AG09319 (cell line): ENCODE measurements at places on chromosomes 5 and 9.

- no peak for DNase-seq
Observed at GRCh38 chr5:43648499-43649124, 45.6 kb downstream of the NNT start.

DNA sequence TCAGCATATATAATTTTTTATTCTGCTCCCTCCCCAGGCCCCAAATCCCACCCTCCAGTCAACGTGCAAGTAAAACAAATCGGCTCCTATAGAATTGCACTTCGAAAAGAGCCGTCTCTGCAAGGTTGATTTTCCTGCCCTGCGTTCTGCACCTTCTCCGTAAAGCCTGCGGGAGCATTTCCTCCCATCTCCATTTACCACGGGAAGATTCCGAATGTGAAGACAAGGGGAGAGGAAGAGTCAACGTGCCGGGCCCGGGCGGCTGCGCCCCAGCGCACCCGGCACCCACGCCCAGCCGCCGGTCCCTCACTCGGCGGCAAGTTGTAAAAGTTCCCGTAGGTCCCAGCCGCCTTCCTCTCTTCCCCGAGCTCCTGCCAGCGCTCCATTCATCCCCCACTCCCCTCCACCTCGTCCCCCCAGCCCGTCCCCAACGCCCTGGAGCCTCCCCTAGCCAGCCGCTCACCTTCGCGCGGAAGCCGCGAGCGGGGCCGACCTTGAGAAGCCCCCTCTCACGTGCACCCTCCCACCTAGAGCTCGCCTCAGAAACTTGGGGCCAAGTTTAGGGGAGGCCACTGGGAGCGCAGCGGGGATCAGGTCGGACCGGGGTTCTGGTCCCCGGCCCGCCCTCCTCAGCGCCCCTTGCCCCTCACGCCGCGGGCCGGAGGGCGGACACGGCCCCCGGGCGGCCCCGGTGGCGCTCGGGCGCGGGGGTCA, 431 bp downstream of the BNC2 start:
- DNase-seq: no peak

DNA sequence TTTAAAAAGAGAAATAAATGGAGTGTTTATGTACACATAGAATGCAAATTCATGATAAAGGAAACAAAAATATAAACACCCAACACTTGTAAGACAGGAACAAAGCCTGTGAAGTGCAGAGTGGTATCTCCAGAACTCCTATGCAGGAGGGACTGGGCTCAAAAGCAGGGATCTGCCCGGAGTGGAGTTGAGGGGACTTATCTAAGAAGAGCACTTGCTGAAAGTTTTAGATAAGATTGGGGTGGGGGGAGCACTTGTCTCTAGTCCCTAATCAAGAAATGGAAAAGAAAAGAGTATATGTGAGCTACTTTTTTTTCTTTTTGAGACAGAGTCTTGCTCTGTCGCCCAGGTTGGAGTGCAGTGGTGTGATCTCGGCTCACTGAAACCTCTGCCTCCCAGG, 840.4 kb downstream of the MAT2B start:
- DNase-seq: no peak

DNA sequence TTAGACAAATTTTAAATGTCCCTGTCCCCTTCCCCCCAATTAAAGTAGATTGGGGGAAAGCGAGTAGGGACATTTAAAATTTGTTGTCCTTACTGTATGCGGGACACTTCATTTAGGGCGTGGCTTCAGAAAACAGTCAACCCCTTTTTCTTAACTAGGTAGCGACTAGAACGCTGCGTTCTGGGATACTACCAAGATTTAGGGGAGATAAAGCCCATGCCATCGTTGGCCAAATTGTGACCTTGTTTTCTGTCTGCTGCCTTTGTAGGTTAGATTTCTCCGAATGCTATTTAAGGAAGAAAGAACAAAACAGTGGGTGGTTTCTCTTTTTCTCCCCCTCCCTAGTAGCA, 1.2 kb downstream of the CKS2 start:
- no peak for DNase-seq

GRCh38 chr9:35741740-35742139, 7.3 kb downstream of the GBA2 start:
- DNase-seq: no peak

DNA sequence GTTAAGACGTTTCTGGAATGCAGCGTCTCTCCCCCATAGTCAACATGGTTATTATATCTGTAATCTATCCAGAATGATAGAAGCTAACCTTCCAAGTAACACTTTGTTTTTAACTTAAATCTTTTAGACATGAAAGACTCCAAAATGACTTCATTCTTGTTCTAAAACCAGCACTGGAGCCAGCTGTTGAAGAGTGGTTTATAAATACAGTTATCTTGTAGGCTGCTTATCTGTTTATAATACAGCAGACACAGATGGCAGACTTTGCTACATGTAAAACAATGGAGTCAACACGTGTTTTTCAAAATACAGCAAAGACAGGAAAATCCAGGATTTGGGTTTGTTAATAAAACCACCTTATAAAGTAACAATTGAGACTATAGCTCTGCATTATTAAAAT, 48.8 kb upstream of the RETREG1 start:
- DNase-seq: no peak

GRCh38 chr9:4017749-4018491, 281.9 kb downstream of the GLIS3 start:
- DNase-seq: no peak

GRCh38 chr9:70852711-70853240, 268.6 kb downstream of the TRPM3 start:
- no peak for DNase-seq

DNA sequence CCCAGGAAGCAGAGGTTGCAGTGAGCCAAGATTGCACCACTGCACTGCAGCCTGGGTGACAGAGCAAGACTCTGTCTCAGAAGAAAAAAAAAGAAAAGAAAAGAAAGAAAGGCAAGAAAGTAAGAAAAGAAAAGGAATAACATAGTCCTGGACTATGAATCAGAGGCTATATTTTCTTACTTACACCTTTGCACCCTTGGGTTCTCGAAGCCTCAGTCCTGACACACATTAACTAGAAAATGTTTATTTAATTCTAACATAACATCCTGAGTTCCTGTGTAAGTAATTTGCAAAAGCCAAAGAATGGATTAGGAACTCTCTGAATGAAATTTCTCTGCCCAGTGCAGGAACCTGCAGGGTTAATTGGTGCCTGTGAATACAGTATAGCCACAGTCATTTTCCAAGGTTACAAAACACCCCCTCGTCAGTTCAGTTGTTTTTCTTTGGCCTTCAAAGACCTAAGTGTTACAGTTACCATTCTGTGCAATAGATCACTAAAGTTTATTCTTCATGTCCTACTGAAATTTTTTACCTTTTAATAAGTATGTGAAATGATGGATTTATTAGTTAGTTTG, 147.6 kb downstream of the SV2C start:
- DNase-seq: no peak

- no peak for DNase-seq
Observed at GRCh38 chr5:65722575-65723403, 784 bp downstream of the NLN start.

- no peak for DNase-seq
Observed at GRCh38 chr9:135787776-135788575, 86.0 kb downstream of the KCNT1 start.

DNA sequence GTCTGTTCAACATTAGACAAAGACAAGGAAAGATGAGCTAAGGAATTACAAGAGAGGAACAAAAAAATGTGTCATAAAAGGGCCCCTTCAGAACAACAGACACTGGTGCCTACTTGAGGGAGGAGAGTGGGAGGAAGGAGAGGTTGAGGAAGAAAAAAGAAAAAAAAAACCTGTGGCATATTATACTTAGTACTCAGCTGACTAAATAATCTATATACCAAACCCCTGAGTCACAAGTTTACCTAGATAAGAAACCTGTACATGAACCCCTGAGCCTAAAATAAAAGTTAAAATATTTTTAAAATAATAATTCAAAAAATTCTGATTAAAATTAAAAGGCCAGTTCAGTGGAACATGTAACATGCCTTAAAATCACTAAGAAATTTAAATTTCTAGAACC, 107.3 kb downstream of the MTREX start:
- DNase-seq: no peak

DNA sequence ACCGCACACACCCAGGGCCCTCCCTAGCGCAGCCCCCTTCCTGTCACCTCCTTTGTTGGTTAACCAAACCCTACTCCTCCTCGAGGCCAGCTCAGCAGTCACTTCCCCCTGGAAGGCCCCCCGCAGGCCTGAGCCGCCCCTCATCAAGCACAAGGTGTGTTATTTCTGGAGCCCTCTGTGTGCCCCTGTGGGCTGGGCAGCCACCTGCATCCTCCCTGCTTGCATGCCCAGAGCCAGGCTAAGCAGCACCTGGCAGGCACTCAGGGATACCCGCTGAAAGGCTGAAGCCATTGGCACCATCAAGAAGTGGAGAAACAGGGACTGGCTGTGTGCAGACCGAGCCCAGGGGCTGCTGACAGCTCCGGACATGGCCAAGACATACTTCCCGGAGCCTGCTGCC, 121.8 kb downstream of the ZNF354C start:
- no peak for DNase-seq

- no peak for DNase-seq
Observed at GRCh38 chr5:138979684-138980280, 104.6 kb upstream of the LRRTM2 start.

DNA sequence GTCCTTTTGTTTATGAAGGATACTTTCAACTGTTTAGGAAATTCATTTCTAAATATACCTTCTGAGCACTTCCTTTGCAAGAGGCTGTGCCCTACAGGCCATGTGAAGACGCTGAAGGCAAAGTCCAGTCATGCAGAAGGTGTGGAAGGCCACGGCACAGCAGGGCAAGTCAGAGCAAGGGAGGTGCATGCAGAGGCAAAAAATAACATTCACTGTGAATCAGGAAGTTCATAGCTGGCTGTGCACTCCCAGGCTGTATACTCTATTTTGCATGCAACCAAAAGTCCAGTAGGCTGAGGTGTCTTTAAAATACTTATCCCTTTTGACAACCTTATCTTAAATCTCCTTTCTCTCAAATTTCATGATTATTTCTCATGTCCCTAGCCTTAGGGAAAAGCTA, 50.3 kb downstream of the GNAQ start:
- no peak for DNase-seq

DNA sequence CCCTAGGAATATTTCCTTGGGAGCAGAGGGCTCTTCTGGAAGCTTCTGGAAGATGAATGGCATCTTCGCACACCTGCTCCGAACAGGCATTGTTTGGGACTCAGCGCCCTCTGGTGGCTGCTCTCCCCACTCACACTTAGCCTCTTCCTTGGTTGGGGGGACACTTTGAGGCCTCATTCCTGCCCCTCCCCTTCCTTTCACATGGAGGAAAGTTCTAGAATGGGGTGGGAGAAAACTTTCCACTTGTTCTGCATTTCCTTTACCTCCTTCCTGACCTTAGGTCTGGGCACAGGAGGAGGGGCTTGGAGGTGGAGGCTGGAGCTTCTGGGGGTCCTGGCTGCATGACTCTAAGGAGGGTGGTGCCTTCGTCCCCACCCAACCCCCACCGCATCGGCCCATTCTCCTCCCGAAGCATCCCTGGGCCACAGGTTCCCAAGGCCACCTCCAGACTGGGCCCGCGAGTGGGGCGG, 19.3 kb upstream of the SMIM32 start:
- peak; percentile 10 for DNase-seq

DNA sequence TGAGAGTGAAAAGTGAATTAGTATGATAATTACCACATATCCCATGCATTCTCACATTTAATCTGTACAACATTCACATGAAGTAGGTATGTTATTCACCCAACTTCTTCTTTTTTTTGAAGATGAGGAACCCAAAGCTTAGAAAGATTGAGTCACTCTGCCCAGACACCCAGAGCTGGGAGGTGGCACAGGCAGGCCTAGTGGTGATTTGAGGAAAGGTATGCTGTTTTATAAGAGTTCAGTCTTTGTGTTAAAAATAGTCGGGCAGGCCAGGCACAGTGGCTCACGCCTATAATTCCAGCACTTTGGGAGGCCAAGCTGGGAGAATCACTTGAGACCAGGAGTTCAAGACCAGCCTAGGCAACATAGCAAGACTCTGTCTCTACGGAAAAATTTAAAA, 285.3 kb downstream of the NR3C1 start:
- DNase-seq: no peak

DNA sequence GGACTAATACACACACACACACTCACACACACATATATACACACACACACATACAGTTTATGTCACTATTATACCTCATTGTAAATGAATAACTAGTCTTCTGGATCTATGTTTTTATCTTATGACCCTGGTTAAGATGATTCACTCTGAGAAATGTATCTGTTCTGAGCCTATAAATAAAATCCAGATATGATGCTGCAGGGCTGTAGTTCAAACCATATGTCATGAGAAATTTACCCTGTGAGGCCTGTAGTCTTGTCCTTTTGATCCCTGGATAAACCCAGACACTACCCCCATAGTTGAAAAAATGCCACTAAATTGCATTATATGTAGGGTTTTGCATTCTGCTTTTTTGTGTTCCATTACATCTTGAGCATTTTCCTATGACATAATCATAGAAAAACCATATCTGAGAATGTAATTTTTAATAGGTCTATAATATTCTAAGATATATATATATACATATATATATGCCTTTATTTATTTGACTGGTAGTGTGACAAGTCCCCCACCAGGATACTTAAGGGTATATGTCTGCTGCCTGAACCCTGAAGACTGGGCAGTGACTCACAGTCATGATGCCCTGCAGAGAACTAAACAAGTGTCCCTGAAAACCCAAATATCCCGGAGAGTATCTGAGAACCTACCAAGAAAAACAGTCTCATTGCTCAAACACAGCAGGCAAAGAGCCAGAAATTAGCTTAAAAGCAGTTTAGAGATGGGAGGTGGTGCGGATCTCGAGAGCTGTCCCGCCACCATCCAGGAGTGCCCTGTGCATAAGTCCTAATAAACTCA, 18.4 kb upstream of the ALDOB start:
- DNase-seq: no peak

- DNase-seq: no peak
Observed at GRCh38 chr5:146248561-146248960, 45.2 kb downstream of the RBM27 start.

- no peak for DNase-seq
Observed at GRCh38 chr9:73347720-73348119, 196.1 kb downstream of the ANXA1 start.

- DNase-seq: no peak
Observed at GRCh38 chr5:169542811-169543210, 40.8 kb upstream of the SPDL1 start.

- DNase-seq: peak; percentile 25
Observed at GRCh38 chr9:98429613-98430012, 174.2 kb upstream of the TBC1D2 start.

DNA sequence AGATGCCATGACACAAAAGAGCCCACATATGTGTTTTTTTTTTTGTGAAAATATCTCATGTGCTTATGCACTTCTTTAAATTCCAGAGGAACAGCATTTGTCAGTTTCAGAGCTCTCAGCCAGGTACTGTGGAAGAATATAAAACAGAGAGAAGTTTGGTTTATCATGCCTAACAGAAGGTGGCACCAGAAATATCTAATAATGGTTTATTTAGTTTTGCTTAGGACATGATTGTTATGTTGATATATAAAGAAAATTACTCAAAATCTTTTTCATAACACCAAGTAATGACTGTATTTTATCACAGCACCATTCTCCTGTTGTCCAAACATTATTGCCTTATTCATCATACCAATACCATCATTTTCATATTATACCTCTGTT, 455.6 kb upstream of the ACTBL2 start:
- no peak for DNase-seq

- no peak for DNase-seq
Observed at GRCh38 chr5:120320626-120321025, 143.5 kb upstream of the PRR16 start.

- no peak for DNase-seq
Observed at GRCh38 chr9:37923796-37924427, 20.0 kb upstream of the SLC25A51 start.
